Neural progenitor cell (in vitro differentiated cells): ENCODE measurements at places on chromosomes 5 and 9.

DNA sequence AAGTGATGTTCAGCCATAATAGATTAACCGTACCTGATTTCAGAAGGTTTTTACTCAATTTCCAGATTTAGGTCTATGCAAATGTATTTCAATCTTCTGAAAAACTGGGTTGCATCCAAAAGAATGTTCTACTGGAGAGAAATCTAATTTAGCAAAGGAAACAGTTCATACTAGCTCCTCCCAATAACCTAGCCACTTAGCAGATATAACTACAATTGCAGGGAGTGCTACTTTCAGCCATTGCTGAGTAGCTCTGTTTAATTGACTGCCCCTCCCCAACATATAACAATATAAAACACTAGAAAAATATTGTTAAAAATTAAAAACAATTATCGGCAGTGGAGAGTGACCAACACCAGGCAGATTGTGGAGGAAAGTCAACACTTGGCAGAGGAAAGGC, 7.9 kb upstream of the OSMR start:
- no peak for DNase-seq
- H3K36me3 ChIP-seq: no peaks in the 10 kb centered on the region

- no peak overlapping the region for H3K4me3 ChIP-seq
- no peaks in the 10 kb centered on the region for H3K27me3 ChIP-seq
- H3K36me3 ChIP-seq: no peaks in the 10 kb centered on the region
Observed at GRCh38 chr5:111694133-111694532, 62.9 kb downstream of the NREP start.

GRCh38 chr5:131637694-131638093, 2.7 kb upstream of the RAPGEF6 start:
- no peak overlapping the region for H3K4me3 ChIP-seq
- no peaks in the 10 kb centered on the region for H3K36me3 ChIP-seq
- H3K27me3 ChIP-seq: no peaks in the 10 kb centered on the region
- H3K27ac ChIP-seq: no peak overlapping the region

- H3K4me3 ChIP-seq: no peak overlapping the region
- H3K27me3 ChIP-seq: no peaks in the 10 kb centered on the region
- no peak overlapping the region for H3K27ac ChIP-seq
Observed at GRCh38 chr9:71783120-71783523, 14.8 kb upstream of the CEMIP2 start.

DNA sequence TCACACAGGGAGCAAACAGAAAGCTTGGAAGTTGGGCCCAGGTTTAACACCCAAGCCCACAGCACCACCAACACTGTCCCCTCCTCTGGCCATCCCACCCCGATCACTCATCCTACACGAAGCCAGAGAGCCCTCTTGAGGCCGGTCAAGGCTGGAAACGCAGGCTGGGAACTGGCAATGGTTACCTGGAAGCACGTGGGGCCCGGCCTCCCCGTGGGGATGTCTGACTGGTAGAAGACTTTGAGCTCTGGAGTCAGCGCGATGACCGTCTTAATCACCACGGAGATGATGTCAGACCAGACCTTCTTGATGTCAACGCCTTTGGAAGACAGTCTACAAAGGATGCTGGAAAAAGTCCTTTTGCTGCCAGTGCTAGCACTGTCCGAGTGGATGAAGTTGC, 104.1 kb downstream of the TTLL11 start:
- peaks cover 39% of the 10 kb centered on the region for H3K27me3 ChIP-seq
- no peaks in the 10 kb centered on the region for H3K4me1 ChIP-seq
- H3K36me3 ChIP-seq: no peaks in the 10 kb centered on the region
- H3K27ac ChIP-seq: no peak overlapping the region
